ENCODE measurements at places on chromosomes 3 and 15.

GRCh38 chr15:80825361-80826030 lies 46.3 kb downstream of the CEMIP start:
- DNase-seq, result no peak

GRCh38 chr3:31009881-31010280 lies 115.4 kb upstream of the GADL1 start:
- DNase-seq, result no peak

- DNase-seq, result no peak
Observed at GRCh38 chr3:99969136-99969535, 145.2 kb downstream of the FILIP1L start.

GRCh38 chr3:101848326-101848725 lies 988 bp upstream of the NFKBIZ start:
- DNase-seq, result no peak

GRCh38 chr15:43067717-43068461 lies 37.9 kb downstream of the UBR1 start:
- DNase-seq, result no peak

DNA sequence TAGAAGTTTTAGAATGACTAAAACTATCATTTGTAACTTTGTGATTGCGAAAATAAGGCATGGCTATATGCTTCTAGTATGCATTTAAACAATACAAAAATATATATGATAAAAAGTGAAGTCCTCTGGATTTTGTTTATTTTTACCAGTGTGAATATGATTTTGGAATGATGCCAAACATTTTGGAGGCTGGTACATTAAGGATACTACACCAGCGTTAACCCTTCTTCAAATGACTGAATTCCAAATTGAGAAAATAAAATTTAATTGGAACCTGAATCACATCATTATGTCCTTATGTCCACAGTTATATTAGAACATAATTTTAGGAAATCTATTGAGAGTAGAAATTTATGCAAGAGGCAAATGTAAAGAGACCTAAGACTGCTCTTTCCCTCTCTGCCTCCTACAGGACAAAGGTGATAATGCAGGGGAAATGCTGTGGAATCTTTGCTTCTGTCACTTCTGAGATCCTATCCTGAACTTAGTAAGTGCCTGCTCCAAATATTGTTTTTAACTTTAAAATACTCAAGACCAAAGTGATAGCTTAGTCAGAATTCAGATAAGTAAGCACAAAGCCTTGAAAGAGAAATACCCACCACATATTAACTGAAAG lies 121.1 kb upstream of the NANOGP8 start:
- no peak for DNase-seq

GRCh38 chr3:143814443-143814889 lies 33.8 kb downstream of the SLC9A9 start:
- no peak for DNase-seq

GRCh38 chr15:95624100-95624499 lies 706.4 kb upstream of the NR2F2 start:
- no peak for DNase-seq

DNA sequence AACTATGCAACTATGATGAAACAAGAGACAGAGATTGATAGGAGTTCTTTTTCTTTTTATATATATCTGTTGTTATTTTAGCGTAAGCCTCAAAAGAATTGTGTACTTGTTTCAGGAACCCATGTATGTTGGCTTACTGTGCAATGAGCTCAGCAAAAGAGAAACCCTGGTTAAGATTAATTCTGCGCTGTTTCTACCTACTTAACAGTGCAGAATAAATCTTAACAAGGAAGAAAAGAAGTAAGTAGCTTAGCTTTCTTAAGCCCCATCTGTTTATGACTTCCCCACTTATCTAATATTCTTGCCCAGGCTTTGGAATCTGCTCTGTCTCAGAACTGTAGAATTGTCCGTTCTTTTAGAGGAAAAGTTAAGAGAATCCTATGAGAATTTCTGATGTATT lies 27.4 kb downstream of the ECT2 start:
- no peak for DNase-seq

- no peak for DNase-seq
Observed at GRCh38 chr15:66164788-66165187, 88.8 kb downstream of the MEGF11 start.

DNA sequence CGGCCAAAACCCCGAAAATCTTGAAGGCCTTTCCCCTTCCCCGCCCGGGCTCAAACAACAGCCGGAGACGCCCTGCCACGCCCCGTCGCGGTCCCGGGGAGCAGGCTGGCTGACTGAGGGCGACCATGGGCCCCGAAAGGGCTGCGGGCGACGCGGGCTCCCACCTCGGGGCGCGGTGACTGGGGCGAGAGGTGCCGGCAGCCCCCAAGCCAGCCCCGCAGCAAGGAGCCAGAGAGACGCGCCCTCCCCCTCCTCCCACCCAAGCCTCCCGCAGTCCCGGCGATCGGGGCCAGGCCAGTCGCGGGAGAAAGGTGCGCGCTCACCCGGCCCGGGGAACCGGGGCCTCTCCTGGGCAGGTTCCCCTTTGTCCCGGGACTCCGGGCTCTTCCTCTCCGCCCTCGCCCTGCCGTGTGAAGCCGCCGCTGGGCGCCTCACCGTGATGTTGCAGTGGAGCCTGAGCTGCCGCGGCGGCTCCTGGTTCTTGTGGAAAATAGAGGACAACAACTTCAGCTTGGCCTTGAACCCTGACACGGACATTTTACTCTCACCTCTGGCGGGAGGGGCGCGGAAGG lies 30.6 kb upstream of the ZSCAN2 start:
- peak; percentile 42 for DNase-seq

- DNase-seq, result peak; percentile 79
Observed at GRCh38 chr3:152268555-152269055, at the start of gene MBNL1. TSS of gene MBNL1 (plus strand) at chr3:152268929. CDS start at chr3:152300194, 31,265 bp downstream.

GRCh38 chr15:85702321-85703101 lies 92.2 kb downstream of the KLHL25 start:
- no peak for DNase-seq

- no peak for DNase-seq
Observed at GRCh38 chr3:130242850-130243569, 102.5 kb upstream of the COL6A5 start.

- DNase-seq, result no peak
Observed at GRCh38 chr3:27591312-27592210, 107.4 kb upstream of the SLC4A7 start.

GRCh38 chr3:56681984-56682461 lies 1.0 kb downstream of the TASOR start:
- no peak for DNase-seq

DNA sequence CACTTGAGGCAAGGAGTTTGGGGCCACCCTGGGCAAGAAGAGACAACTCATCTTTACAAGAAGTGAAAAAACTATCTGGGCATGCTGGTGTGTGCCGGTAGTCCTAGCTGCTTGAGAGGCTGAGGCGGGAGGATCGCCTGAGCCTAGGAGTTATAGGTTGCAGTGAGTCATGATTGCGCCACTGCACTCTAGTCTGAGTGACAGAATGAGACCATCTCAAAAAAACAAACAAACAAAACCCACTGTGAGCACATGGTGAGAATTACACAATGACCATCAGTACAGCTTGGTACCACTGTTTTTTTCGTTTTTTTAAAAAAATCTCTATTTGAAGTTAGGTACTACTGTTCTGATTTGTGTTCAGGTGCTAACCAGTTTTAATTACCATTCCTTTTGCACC lies 13.6 kb downstream of the VPS39 start:
- no peak for DNase-seq

DNA sequence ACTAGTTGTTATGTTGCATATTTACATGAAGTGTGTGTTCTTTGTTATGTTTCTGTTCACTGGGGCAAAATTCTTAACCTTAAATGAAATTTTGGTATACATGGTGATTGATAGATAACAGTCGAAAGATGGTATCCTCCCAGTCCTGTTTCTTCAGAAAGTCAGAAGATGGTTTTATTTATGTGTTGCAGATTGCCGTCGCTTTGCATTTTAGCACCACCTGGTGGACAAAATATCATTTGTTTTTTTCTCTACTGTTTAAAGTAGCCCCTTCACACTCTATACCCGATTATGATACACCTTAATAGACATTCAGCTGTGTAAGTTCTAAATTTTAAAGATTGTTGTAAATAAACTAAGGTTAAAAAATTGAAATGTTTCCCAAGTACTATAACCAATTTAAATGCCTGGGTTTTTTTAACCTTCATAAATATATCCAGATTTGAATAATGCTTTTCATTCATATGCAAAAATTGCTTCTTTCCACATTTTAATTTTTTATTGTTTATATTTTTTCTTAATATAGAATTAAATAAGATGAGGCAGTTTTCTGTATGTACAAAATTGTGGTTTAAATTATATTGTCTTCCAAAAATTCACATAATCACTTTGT lies 152.2 kb downstream of the ALCAM start:
- DNase-seq, result peak; percentile 3
